ENCODE measurements at places on chromosomes 3 and 15.

DNA sequence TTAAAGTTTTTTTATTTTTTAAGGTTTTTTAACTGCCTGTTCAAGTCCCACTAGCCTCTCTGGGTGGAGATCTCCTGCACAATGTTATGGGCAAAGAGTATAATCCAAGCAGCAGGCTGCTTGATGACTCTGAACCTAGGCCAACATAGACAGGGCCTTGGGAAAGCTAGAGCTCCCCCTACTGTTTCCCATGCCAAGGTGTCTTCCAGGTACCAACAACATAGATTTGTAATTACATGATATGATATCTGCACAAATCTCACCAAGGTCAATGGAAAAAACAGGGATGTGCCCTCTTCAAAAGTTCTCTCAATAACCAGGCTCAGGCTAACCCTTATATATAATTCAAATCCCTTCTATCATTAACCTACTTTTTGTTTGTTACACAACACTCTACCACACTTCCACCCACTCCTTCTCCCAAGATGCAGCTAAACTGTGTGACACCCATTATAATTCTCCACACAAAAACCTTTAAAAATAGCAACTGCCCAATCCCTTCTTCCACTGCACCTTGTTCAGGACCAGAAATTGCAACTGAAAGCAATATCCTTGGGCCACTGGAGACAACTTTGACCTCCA lies 43.8 kb downstream of the RBM15B start:
- DNase-seq: no peak

DNA sequence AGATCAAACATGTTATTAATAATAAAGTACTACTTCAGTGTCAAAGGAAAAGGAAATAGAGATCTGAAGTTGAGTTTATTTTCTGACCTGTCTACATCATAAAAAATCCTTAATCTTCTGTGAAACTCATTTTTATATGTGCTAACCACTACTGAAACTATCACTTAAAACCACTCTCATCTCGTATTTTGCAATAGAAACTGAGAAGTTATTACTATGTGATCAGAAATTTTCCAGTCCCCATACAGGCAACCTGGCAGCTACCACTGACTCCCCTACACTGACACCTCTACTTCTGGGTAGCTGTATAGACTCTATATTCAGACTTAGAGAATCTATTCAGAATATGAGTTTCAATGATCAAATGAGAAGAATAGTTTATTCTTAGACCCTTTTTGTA lies 8.3 kb downstream of the HDGFL3 start:
- no peak for DNase-seq

- no peak for DNase-seq
Observed at GRCh38 chr3:122004107-122004506, 17.9 kb downstream of the ILDR1 start.

DNA sequence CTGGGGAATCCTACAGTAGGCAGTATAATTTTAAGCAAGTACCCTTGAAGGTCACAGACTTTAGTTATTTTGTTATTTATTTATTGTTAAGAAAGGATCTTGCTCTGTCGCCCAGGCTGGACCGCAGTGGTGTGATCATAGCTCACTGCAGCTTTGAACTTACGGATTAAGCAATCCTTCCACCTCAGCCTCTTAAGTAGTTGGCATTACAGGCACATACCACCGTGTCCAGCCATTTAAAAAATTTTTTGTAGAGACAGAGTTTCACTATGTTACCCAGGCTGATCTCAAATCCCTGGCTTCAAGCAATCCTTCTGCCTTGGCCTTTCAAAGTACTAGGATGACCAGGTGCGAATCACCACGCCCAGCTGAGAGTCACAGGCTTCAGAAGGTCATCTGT lies 22.1 kb upstream of the SH3BP5 start:
- DNase-seq: no peak

- DNase-seq: no peak
Observed at GRCh38 chr15:66880380-66881155, 178.5 kb downstream of the SMAD6 start.
